NCI-H1436 treated with DMSO at 0.1 percent for 48 hours (cell line): ENCODE measurements at places on chromosomes 12 and 14.

DNA sequence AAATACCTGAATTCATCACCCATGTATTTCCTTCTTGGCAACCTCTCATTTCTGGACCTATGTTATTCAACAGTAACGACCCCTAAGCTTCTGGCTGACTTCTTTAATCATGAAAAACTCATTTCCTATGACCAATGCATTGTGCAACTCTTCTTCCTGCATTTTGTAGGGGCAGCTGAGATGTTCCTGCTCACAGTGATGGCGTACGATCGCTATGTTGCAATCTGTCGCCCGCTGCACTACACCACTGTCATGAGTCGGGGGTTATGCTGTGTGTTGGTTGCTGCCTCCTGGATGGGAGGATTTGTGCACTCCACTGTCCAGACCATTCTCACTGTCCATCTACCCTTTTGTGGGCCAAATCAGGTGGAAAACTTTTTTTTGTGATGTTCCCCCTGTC, 356 bp downstream of the OR4Q2 start:
- no peak for DNase-seq

DNA sequence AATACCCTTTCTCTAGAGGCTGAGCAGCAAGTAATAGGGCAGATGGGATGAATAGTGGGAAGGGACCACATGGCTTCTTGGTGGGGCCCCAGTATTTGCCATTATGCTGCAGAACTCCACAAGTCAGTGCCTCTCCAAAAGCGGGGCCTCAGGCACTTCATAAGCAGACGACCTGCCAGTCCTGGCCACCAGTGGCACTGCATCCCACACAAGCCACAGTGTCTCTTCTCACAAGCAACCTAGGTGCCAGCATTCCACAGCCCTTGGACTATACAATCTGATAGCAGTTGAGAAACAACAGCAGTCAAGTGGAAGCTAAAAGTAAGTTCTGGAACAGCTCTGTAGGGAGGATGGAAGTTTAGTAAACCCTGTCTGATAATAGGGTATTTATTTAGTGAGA, 4.2 kb upstream of the SLC8A3 start:
- no peak for DNase-seq

DNA sequence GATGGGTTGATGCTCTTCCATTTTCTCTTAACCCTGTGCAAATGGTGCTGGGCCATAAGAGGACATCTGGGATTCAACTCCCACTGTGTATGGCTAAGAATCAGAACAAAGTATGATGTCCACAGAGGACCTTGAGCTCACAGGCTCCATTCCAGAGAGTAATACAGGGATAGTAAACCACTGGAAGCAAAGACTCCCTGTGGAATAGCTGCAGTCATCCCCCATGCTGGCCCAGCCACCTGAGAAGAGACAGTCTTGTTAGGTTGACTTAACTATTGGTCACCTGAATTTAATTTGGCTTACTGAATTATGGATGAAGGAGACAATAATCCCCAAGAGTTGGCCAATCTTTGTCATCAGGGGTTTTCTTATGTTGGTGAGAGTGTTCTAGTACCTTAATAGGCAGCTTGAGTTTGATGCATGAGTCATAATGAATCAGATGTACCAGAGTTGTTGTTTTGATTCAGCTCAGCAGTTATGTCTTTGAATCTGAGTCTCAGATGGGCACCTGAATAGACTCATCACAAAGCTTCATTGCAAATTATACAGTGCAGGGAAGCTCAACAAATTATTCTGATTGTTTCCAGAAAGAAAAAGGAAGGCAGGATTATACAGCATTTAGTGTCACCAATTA, 122.7 kb downstream of the SSPN start:
- DNase-seq: no peak

GRCh38 chr14:50635141-50635540, 33.0 kb downstream of the SAV1 start:
- DNase-seq: no peak

- DNase-seq: no peak
These were observed 148.7 kb downstream of the ETV6 start for GRCh38 chr12:11798006-11798708.

DNA sequence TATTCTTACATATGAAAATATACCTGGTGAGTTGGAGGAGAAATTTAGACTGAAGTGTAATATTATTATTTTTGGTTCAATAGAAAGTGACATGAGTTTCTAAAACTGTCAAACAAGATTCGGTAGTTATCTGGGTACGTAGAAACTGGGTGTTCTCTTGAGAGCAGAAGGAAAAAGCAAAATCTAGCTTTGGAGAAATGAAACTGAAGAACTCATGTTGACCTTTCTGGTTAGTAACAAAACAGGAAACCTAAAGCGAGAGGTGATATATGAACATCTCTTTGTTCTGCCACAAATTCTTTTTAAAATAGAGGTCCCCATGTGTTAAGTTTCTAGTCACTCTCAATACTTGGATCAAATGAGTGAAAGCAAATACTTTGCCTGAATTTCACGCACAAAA, 401.7 kb downstream of the TRHDE start:
- DNase-seq: no peak

DNA sequence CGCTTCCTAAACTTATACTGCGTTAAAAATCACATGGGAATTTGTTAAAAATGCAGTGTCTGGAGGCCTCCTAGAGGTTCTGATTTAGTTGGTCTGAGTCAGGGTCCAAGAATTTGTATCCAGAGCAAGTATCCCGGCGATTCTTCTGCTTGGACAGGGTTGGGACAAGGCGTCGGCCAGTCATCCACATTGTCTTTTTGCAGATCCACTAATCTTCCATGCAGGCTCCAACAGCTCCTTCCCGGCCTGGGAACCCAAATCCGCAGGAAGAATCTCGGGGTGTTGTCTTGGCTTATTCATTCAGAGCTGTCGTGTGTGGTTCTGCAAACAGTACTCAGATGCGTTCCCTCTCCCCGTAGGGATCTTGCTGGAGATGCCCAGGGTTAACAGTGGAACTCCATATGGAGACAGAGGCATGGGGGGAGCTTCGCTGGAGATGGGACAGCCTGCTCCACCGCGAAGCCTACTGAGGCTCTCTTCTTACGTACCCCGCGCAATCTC, 25.3 kb downstream of the GPRC5D start:
- no peak for DNase-seq

- no peak for DNase-seq
These were observed 328.2 kb downstream of the CACNA1C start for GRCh38 chr12:2380946-2381345.

- no peak for DNase-seq
These were observed 60.0 kb downstream of the PPP2R5C start for GRCh38 chr14:101821528-101821927.

DNA sequence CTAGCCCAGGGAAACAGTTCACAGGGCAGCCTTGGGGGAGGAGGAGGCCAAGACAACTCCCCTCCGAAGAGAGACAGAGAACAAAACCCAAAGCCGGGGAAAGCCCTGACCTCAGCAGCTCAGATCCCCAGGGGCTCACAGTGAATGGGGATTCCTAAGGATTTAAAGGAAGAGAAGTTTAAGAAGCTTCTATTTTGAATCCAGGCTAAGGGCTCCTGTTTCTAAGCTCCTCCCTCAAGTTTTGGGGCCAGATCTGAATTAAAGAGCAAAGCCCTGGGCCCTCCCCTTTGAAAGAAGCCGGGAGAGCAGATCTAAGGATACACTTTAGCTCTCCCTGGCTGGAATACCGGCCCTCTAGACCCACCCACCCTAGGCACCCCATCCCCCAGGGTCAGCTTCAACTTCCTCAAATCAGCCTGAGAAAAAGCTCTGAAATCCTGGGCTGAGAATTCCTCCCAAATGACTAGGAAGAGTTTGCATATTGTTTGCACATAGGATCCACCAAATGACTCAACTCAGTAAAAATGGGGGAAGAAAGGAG, 3.9 kb downstream of the KDM2B start:
- no peak for DNase-seq

GRCh38 chr12:80936353-80936641, 1.4 kb downstream of the LIN7A start:
- no peak for DNase-seq
